ENCODE measurements at places on chromosomes 3 and 15.
A peak's percentile ranks its signal among the peaks of the same experiment; 100 is the strongest.

DNA sequence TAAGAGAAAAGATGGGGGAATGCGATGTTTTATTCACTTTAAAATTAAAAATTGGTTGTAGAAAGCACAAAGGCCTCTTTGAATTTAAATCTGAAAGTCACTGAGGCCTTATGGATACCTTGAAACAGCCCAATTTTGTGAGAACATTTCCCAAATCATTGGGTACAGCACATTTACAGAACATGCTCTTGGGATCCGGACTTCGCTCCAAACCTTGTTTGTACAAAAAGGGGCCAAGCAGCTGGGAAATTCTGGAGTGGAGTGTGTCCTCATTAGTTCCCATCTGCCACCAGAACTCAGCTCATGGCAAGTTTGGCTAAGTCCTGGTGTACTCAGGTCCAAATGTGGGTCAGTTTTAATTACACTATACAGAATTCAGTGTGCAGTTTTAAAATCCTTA lies 254.2 kb downstream of the ZBTB20 start:
- H3K4me1 ChIP-seq, result no peaks in the 10 kb centered on the region
- H3K27me3 ChIP-seq, result no peaks in the 10 kb centered on the region
- H3K4me3 ChIP-seq, result no peak overlapping the region
- H3K36me3 ChIP-seq, result peaks cover 19% of the 10 kb centered on the region
- H3K27ac ChIP-seq, result no peak overlapping the region
- DNase-seq, result no peak

DNA sequence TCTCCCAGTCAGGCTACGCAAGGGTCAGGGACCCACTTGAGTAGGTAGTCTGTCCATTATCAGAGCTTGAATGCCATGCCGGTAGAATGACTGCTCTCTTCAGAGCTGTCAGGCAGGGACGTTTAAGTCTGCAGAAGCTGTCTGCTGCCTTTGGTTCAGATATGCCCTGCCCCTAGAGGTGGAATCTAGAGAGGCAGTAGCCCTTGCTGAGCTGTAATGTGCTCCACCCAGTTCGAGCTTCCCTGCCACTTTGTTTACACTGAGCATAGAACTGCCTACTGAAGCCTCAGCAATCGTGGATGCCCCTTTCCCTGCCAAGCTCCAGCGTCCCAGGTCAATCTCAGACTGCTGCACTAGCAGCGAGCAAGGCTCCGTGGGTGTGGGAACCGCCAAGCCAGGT lies 57.5 kb upstream of the SETMAR start:
- peaks cover 5% of the 10 kb centered on the region for H3K36me3 ChIP-seq
- no peaks in the 10 kb centered on the region for H3K27me3 ChIP-seq
- H3K27ac ChIP-seq, result no peak overlapping the region
- DNase-seq, result no peak
- H3K4me3 ChIP-seq, result no peak overlapping the region

DNA sequence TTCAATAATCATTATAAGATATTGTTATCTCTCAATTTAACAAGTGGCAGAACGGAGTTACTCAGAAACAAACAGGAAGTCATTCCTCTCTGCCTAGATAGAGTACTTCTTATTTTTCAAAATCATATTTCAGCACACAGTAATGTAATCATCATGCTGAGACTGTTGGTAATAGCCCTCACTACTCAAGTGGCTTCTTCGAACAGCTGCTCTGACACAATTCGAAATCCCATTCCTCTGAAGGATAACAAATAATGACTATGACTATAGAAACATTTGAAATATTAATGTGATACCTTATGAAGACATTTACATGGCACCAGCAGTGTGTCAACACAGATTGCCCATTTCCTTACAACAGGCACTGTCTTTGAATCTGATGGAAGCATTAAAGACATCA lies 1249.8 kb downstream of the NSUN3 start:
- DNase-seq, result no peak
- no peaks in the 10 kb centered on the region for H3K4me1 ChIP-seq
- H3K27ac ChIP-seq, result no peak overlapping the region
- no peak overlapping the region for H3K4me3 ChIP-seq
- H3K36me3 ChIP-seq, result no peaks in the 10 kb centered on the region

GRCh38 chr3:146468671-146469149 lies 651 bp downstream of the PLSCR2 start:
- no peak for DNase-seq
- H3K4me1 ChIP-seq, result no peaks in the 10 kb centered on the region
- peak overlapping the region; percentile 85 for H3K4me3 ChIP-seq
- no peaks in the 10 kb centered on the region for H3K36me3 ChIP-seq
- no peaks in the 10 kb centered on the region for H3K27me3 ChIP-seq

DNA sequence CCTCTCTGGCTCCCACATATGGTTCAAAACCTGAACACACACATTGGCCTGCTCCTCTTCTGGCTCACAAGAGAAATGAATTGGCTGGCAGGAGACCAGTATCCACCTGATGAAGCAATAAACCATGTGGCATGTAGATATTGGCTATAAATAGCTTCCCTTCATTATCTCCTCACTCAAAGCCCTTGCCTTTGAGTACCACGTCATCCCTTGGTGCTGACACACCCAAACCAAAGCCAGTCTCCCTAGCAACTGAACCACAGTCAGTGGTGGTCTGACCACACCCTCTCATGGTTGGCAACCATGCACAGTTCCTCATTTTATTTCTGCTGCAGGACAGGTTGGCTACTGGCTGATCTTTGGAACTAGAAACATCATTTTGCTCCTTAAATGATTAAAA lies 98.8 kb downstream of the ZNF621 start:
- H3K4me3 ChIP-seq, result no peak overlapping the region
- peaks cover 3% of the 10 kb centered on the region for H3K27me3 ChIP-seq
- H3K4me1 ChIP-seq, result peaks cover 25% of the 10 kb centered on the region

GRCh38 chr3:106688464-106688863 lies 688.8 kb upstream of the CCDC54 start:
- no peaks in the 10 kb centered on the region for H3K4me1 ChIP-seq
- no peak overlapping the region for H3K4me3 ChIP-seq
- no peaks in the 10 kb centered on the region for H3K36me3 ChIP-seq
- no peaks in the 10 kb centered on the region for H3K27me3 ChIP-seq
- no peak for DNase-seq
- H3K27ac ChIP-seq, result no peak overlapping the region

GRCh38 chr15:50145451-50145872 lies 26.4 kb upstream of the ATP8B4 start:
- H3K36me3 ChIP-seq, result peaks cover 12% of the 10 kb centered on the region
- peaks cover 16% of the 10 kb centered on the region for H3K4me1 ChIP-seq
- no peaks in the 10 kb centered on the region for H3K27me3 ChIP-seq
- no peak overlapping the region for H3K27ac ChIP-seq
- no peak overlapping the region for H3K4me3 ChIP-seq

- no peaks in the 10 kb centered on the region for H3K36me3 ChIP-seq
- no peak overlapping the region for H3K4me3 ChIP-seq
- H3K27ac ChIP-seq, result no peak overlapping the region
- no peaks in the 10 kb centered on the region for H3K27me3 ChIP-seq
- no peaks in the 10 kb centered on the region for H3K4me1 ChIP-seq
Measured at GRCh38 chr3:133258358-133258757, 141.5 kb upstream of the BFSP2 start.

- no peak overlapping the region for H3K4me3 ChIP-seq
- H3K27ac ChIP-seq, result no peak overlapping the region
- DNase-seq, result no peak
- H3K4me1 ChIP-seq, result peaks cover 10% of the 10 kb centered on the region
- H3K36me3 ChIP-seq, result no peaks in the 10 kb centered on the region
Measured at GRCh38 chr3:98655666-98656065, 62.3 kb upstream of the CPOX start.

DNA sequence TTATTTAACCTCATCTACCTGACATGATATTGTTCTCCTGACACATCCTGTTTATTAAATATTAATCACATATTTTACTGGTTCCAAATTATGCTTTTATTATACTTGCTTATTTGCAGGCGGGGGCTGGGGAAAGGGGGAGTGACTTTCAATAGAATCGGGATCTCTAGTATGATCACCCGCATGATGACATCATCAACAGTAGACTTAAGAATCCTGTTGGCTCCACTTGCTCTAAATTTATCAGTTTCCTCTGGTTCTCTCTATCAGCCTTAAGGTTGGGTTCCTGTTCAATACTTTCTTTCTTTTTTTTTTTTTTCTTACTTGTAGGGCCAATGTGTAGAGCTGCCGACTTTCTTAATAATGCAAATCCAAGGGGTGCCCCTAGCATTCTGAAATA lies 317.5 kb downstream of the BCHE start:
- DNase-seq, result no peak
- no peaks in the 10 kb centered on the region for H3K27me3 ChIP-seq
- no peaks in the 10 kb centered on the region for H3K36me3 ChIP-seq
- no peaks in the 10 kb centered on the region for H3K4me1 ChIP-seq
- no peak overlapping the region for H3K4me3 ChIP-seq
- no peak overlapping the region for H3K27ac ChIP-seq

DNA sequence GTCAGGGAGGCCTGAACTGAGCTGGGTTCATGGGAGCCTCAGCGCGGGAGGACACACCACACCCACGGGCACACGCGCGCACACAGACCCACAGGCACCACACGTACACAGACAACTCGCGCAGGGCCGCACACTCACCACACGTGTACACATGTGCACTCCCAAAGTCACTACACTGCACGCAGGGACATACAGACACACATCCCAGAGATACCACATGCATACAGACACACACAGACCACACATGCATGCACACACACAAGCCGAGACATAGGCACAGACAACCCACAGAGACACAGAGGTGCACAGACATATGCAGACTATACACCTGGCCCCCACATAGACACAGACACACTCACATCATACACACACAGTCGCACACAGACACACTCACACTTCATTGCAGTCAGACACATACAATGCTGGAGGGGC lies 1.1 kb upstream of the MGLL start:
- no peak for DNase-seq
- peak overlapping the region; percentile 84 for H3K27ac ChIP-seq
- H3K4me3 ChIP-seq, result peak overlapping the region; percentile 98

GRCh38 chr3:98731720-98732285 lies 31.3 kb upstream of the ST3GAL6 start:
- H3K27me3 ChIP-seq, result peaks cover 59% of the 10 kb centered on the region
- DNase-seq, result no peak
- H3K4me3 ChIP-seq, result peak overlapping the region; percentile 80
- no peak overlapping the region for H3K27ac ChIP-seq
- H3K36me3 ChIP-seq, result no peaks in the 10 kb centered on the region
- H3K4me1 ChIP-seq, result peaks cover 16% of the 10 kb centered on the region

GRCh38 chr3:183313764-183314163 lies 60.7 kb downstream of the B3GNT5 start:
- H3K4me1 ChIP-seq, result peaks cover 27% of the 10 kb centered on the region
- no peak overlapping the region for H3K27ac ChIP-seq
- no peaks in the 10 kb centered on the region for H3K27me3 ChIP-seq
- H3K4me3 ChIP-seq, result no peak overlapping the region
- peaks cover 4% of the 10 kb centered on the region for H3K36me3 ChIP-seq
- DNase-seq, result no peak
